ENCODE measurements at places on chromosomes 7 and 10.

- DNase-seq, result no peak
Observed at GRCh38 chr10:28849309-28849708, 172.0 kb downstream of the BAMBI start.

DNA sequence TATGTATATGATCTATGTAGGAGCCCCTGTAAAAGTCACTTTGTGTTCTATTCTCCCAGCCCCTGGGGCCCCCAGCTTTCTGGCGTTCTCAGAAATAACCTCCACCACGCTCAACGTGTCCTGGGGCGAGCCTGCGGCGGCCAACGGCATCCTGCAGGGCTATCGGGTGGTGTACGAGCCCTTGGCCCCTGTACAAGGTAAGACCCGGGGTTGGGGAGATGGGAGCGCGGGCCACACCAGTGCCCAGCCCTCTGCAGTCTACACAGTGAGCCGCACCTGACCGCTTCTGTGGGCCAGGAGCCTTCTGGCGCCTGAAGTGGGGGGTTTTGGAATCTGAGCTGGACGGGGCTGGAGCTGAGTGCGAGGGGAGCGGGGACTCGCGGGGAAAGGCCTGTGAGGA lies 472.1 kb upstream of the FOXK1 start:
- DNase-seq, result no peak

GRCh38 chr10:17092986-17093803 lies 36.4 kb downstream of the CUBN start:
- DNase-seq, result no peak

DNA sequence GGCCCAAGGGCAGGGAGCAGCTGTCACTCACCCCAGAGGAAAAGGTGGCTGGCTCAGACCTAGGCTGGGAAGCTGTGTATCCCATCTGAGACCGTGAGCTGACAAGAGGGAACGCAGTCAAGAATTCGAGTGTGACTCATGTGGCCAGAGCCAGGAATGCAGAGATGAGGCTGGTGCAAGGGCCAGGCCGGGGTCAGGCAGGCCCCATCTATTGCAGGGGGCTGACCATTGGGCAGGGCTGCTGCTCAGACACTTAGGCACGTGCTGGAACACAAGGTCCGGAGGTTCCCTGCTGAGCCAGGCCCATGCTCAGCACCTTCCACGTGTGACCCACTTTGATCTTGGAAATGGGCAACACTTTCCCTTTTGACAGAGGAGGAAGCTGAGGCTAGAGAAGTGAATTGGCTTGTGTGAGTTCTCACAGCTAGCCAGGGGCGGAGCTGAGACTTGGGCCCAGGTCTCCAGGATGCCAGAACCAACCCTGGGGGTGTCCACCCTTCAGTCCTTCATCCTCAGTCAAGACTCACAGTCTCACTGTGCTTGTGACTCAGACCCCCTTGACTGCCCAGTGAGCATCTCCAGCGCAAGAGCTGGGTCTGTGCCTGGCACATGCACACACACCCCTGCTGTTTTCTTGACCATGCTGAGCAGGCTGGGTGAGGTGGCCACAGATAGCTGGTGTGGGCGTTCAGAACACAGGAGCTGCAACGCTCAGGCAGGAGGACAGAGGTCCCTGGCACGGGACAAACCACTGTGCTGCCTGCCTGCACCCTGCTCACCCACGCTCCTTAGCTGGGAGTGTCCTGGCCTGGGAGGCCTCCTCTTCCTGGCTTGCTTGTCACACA lies 47.6 kb upstream of the PPIF start:
- no peak for DNase-seq

DNA sequence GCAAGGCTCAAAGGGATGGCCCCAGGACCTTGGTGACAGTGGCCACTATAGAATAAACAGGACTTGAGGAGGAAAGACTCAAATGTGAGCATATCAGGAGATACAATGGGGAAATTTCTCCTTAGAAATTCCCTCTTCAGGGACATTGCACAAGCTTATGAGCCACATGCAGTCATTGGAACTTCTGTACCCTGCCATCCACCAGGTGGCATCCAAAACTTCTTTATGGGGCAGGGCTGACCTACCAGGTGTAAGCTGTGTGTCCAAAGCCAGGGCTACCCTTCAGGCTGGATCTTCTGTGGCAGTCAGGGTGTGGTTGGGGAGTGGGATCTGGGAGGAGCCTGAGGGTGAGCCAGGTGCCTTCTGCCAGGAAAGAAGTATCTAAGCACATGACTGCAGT lies 36.6 kb upstream of the LRRC18 start:
- DNase-seq, result no peak

DNA sequence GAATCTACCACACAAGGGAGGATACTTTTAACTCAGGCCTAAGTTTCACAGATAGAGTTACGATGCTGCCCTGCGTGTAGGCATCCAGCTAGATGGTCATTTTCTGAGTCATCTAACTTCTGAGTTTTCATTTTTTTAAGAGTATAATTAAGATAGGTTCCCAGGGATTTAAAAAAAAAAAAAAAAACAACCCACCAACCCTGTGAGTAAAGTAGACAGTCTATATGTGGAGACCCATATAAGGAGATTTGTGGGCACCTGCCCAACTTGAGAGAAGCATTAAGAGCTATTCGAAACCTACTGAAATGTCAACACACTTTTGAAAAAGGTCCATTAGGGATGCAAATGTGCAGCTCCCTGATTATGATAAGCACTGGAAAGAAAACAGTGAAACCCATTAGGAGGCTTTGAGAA lies 257.3 kb downstream of the TRIL start:
- no peak for DNase-seq

DNA sequence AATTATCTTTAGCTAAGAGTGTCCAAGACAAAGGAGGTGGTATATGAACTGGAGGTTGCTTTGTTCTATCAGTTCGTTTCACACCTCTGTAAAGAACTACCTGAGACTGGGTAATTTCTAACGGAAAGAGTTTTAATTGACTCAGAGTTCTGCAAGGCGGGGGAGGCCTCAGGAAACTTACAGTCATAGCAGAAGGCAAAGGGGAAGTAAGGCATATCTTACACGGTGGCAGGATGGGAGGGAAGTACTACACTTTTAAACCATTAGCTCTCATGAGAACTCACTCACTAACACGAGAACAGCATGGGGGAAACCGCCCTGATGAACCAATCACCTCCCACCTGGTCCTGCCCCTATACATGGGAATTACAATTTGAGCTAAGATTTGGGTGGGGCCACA lies 1202.3 kb upstream of the LRRTM3 start:
- DNase-seq, result no peak

DNA sequence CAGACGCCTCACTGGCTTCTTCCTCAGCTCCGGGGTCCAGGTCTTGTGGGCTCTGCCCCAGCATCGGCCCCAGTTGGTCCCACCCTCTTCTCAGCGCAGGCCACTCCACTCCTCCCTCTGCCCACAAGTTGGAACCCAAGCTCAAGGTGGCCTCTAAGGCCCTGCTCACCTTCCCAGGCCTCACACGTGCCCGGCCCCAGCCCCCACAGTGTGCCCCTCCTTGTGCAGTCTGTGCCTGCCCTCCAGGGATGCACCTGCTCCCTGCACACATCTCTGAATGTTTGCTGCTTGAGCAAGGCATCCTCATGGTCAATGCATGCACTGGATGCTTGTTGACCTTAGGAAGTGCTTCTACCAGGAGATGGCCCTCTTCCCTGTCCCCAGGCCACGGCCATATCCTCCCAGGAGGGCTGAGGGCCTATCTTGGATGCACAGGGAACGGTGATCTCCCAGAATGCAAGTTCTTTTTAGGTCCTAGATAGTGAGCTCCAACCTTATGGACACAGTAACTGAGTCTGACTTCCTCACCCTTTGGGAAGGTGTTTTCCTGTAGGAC lies 7.7 kb upstream of the AEBP1 start:
- no peak for DNase-seq

DNA sequence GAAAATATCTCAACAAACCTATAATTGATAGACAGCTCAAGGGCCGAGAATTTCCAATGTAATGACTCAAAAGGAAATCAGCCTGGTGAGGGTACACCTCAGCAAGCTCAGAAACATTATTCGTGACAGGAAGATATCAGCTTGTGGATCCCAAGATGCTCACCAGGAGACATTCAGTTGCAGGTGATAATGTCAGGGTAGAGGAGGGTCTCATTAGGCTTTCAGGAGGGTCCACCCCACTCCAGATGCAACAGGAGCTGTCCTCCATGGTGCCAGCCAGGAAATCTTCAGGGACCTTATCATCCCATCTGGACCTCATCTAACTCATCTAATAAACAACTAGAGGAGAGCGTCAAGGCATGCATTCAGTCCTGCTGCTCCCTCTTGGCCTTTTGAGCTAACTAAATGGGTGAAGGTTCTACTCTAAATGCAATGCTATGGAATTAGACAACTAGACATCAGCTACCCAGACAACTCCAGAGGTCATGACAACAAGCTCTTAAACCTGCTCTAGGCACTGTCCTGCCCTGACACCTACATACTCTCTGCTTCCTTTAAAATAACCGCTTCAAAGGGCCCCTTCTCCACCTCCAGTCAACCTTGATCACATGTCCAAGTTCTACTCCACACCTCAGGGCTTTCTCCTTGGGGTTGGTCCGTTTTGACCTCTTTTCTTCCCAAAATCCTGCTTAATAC lies 4.3 kb upstream of the GIMAP5 start:
- no peak for DNase-seq

GRCh38 chr7:23438171-23438570 lies 32.1 kb downstream of the IGF2BP3 start:
- DNase-seq, result no peak

DNA sequence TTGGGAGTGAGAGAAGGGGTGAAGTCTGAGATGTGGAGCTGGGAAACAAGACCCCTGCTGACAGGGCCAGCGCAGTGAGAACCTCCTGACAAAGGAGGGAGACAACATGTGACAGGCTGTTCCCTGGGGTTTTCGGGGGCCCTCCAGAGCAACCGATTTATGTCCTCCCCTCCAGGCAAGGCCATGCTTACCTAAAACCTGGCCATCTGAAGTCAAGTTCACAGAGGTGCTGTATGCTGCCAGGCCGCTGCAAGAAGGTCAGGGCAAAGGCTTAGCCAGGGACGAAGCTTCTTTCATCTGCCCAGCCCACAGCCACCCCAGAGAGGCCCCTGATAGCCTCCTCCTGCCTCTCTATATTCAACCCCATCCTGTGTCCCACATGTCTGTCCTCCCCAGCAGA lies 20.6 kb downstream of the NPC1L1 start:
- DNase-seq, result no peak

- no peak for DNase-seq
Observed at GRCh38 chr7:42639930-42640329, 271.9 kb downstream of the C7orf25 start.

DNA sequence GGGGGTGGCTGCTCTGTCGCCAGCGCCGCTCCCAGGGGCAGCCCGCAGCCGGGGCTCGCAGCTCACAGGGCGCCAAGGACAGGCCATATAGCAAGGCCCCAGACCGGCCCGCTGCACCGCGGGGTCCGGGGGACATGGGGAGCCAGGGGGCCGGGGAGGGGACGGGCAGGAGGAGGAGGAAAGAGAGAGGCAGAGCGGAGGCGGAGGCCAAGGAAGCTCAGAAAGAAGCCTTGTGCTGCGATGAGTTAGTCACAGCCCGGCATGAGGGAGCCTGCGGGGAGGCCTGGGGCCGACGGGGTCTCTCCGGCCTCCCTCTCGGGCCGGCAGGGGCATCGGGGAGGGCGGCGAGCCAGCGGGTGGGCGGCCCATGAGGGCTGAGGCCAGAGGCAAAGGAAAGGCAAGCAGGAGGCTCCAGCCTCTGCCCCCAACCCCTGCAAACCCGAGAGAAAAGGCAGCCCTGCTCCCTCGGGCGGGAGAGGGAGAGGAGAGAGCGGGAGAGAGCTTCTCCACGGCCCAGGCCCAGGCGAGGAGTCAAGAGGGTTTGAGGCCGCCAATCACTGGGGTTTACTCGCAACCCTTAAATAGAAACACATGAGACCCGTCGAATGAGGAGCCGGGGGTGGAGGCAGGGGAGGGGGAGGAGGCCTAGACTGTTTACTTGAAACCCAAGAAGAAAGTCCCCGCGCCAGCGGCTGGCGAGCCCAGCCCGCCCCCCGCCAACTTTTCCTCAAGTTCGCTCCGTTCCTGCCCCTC lies 167.9 kb downstream of the NEURL1 start:
- peak; percentile 67 for DNase-seq

DNA sequence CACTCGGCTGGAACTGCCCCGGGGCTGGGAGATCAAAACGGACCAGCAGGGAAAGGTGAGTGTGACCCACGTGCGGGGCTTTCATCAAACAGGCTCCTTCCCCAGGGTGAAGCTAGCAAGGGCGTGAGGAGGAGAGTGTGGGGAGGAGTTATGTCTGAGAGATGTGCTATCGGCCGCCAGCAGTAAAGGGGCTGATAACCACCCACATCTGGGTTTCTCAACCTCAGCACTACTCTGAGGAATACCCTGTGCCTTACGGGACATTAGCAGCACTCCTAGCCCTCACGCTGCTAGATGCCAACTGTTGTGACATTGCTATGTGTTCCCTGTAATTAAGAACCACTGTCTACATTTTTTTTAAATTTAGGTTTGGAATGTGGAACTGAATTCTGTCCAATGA lies 113.9 kb upstream of the STK17A start:
- DNase-seq, result no peak

DNA sequence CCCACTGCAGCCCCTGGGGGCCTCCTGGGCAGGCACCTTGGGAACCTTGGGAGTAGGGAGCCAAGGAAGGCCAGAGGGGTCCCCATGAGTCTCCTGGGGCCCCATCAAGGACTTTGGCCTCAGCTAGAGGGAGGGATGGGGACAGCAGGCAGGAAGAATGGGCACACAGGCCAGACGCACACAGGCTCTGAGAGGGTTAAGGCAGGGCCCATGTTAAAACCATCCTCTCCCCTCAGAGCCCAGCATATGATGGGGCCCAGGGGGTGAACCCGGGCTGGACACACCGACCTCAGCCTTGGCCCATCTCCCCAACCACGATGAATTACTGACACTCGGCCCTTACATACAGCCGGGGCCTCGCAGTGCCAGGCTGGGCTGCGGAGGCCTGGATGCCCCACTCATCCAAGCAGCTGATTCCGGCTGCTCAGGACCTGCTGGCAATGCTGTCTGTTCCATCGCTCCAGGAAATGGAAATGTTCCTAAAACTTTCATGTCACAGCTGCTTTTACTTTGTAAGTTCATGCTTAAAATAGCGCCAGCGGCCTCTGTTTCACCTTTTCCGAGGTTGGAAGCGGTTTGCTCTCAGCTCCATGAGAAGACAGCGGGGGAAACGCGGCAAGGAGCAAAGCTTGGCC lies 17.3 kb upstream of the INPP5A start:
- no peak for DNase-seq

GRCh38 chr7:46139079-46139478 lies 218.0 kb upstream of the IGFBP3 start:
- no peak for DNase-seq

DNA sequence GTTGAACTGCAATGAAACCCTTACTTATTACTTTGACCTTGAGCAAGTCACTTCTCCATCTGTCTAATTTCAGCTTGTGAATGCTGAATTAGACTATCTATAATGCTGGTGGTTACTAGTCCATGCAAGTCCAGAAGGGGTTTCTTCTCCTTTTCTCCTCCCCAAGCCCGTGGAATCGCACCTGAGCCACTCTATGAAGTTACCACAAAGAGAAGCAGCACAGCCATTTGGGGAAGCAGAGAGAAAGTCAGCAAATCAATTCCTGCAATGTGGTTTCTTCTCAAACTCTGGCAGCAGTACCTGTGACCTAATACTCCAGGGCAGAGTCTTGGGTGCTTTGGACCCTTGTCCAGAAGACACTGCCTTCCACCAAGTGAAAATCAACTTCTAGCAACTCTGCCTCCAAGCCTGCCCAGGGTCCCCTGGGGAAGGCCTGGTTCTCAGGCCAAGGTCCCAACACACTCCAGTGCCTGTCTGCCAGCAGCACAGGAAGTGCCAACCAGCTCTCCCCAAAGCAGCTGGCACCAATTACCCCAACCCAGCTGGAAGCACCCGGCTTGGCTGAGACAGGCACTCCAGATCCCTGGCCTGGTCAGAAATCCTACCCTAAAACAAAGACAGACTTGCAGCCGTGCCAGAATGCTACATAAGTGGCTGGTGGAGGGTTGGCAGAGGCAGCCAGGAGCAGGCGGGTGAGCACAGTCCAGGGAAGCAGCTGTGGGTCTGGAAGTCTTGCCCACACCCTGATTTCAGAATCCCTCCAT lies 200.3 kb downstream of the LSM5 start:
- no peak for DNase-seq

Measured in CD4-positive, alpha-beta T cell treated with Interleukin-4 for 1 hour (primary cell).